Urinary bladder (tissue), 4 donors: ENCODE measurements at places on chromosomes 1 and 21. TPM values are rescaled to one million over a fixed set of nuclear protein-coding genes. Genes with fewer than 3 reads are reported as not detected.

GRCh38 chr1:74654708-74655107 is 18.9 kb downstream of the ERICH3 start:
- no peak for DNase-seq

- no peak for DNase-seq
Measured at GRCh38 chr1:171245458-171246064, 2.7 kb upstream of the FMO1 start.

GRCh38 chr1:246827396-246827795 is 103.2 kb downstream of the SCCPDH start:
- DNase-seq: no peak

DNA sequence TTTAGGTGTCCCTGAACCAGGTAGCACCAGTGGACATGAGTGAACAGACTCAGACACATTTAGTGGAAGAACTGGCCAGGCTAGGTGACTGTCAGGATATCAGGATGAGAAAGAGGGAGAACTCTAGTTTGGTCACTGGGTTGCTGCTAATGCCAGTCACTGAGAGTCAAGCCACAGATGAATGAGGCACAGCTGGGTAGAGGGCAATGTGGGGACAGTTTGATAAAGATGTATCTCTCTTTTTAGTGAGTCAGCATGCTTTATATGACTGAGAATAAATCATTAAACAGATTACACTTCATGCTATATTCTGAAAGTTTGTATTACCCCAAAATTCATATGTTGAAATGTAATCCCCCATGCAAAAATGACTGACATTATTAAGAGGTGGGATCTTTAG is 87.1 kb downstream of the SELENOF start:
- no peak for DNase-seq

- DNase-seq: no peak
Measured at GRCh38 chr1:55244476-55245099, 29.4 kb upstream of the USP24 start.

- peak; percentile 43 for DNase-seq
Measured at GRCh38 chr21:46065215-46065913, 32.5 kb upstream of the COL6A2 start.

GRCh38 chr1:87898431-87898830 is 569.8 kb downstream of the LMO4 start:
- no peak for DNase-seq

- no peak for DNase-seq
Measured at GRCh38 chr1:110982320-110982719, 18.6 kb upstream of the LRIF1 start.

DNA sequence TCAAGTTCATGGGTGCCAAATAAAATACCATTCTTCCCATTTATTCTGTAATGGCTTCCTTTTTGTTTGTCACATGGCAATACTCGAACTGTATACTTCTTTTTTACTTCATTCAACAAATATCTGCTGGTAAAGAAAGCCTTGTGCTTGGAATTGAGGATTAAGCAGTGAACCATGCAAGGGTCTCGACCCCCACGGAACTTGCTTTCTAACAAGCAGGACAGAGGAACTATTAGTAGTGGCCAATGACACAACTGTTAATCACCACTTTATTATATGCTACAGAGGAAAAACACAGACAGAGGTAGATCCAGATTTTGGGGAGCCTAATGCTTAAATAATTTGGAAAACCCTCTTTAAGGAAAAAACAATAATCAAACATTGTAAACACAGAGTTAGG is 542.2 kb downstream of the DPYD start:
- no peak for DNase-seq

DNA sequence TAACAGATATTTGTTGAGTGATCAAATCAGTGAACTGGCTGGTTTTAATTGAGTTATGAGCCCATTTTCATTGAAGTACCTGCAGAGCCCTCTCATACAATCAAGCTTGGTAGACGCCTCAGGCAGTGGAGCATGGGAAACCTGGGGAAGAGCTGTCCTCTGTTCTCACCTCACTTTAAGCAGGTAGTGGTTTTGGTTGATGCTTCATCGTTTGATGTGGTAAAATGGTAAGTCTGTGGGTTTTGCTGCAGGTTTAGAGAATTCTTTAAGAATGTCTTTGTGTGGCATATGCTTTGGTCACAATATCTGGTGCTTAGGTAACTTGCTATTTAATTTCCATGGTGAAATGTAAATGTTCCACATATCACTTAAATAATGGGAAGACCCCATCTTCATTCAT is 10.0 kb downstream of the LAMC1 start:
- DNase-seq: no peak

GRCh38 chr1:33261344-33261743 is 5.1 kb downstream of the ZNF362 start:
- no peak for DNase-seq

- no peak for DNase-seq
Measured at GRCh38 chr1:935751-936231, 12.1 kb downstream of the SAMD11 start.

DNA sequence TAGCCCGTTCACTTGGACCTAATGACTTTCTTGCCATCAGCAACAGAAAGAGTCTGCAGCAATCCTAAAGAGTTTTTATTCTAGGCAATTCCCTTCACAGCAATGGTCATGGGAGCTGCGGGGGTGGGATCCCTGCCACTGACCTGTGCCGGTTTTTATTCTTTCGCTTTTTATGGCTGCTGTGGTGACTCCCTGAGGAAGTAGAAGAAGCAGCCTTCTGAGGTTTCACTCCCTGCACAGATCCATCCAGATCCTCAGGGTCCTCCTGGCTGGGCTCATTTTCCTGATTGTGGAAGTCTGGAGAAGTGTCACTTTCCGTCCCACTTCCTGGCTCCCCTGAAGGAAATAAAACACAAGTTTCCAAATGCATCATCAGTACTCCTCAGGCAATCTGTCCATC is 12.9 kb downstream of the MEAF6 start:
- no peak for DNase-seq

GRCh38 chr1:183792300-183792699 is 12.6 kb upstream of the RGL1 start:
- DNase-seq: no peak

GRCh38 chr1:117654493-117655219 is 48.8 kb downstream of the TENT5C start:
- no peak for DNase-seq

DNA sequence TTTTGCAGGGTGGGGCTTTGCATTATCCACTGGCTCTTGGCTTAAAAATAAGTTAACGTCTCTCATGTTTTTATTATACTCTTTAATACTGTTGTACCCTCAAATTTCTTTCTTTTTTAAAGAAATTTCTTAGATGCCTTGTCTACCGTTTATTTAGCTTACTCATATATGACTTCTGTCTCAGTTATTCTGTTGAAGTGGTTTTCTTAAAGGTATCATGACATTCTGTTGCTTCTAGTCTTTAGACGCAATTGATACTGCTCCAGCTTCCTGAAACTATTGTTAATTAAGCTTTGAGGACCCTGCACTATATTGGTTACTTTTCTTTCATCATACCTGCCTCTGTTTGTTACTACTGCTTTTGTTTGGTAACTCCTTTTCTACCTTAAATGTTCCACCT is 11.7 kb downstream of the PKN2 start:
- DNase-seq: no peak

DNA sequence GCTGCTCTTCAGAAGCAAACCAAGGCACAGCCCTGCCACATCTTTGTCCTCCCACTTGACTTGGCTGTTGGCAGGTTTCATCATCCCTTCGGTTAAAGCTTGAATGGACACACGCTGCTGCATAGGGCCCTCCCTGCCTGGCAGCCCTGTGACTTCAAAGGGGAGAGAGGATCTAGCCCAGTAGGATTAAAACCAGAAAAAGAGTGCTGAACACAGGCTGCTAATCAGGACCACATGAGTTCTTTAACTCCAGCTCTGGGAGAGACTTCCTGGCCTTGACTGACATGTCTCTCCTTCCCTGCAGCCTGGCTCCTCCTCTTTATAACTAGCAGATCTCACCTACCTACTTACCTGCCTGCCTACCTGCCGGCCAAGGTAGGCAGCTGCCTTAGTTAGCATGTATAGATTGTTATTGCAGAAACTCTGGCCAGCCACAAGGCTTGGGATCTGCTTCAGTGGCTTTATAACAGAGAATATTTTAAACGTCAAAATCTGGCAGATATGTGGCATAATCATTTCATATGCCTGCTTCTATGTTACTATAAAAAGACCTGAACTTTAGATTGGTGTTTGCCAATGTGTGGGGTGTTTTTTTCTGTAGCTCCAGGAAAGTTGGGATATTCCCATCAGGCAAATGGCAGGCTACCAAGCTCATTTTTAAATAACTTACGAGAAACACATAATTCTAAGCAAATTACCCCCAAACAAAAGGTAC is 49.4 kb downstream of the ERG start:
- no peak for DNase-seq

DNA sequence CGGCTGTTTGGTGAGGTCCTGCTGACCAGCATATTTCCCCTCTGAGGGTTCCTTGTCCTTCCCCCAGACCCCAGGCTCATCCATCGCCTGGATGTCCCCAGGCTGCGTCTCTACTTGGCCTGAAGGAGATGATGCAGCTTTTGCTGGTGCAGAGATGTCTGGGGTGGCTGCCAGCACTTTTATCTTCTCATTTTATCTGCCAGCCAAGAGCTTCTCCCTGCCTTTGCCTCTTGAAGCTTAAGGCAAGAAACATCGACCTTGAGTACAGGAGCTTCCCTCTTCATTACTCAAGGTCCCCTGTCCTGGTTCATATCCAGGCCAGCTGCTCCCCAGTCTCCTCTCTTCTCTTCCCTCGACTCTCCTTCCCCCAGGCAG is 9.2 kb upstream of the H6PD start:
- no peak for DNase-seq

- DNase-seq: no peak
Measured at GRCh38 chr1:162138599-162139181, 69.2 kb downstream of the NOS1AP start.

DNA sequence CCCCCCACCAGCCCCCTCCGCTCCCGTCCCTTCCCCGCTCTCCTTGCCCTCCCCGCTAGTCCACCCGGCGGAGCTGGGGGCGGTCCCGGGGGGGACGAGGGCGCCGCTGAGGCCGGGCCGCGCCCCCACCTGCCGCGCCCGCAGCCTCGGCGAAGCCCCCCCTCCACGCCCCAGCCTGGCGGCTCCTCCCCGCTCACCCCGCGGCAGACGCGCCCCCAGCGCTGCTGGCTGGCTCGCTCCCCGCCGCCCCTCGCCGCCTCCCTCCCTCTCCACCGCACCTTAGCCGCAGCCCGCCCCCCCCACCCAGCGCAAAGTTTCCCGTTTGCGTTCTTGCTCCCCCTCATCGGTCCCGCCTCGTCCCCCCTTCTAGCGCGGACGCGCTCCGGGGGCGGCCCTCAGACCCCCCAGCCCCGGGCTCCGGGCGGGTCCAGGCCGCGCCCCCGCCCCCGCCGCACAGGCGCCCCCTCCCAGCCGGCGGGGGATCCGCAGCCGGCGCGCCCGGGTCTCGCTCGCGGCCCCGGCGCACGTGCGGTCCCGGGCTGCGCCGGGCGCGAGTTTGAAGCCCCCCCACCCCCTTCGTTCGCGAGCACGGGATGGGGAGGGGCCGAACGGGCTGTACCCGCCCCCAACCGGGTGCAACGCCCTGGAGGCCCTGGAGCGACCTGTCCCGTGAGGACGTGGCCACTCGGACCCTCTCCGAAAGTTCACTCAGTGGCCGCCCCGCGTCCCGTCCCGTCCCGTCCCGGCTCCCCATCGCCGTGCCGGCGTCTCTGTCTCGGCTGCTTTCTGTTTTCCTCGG is 623 bp downstream of the PTPRF start:
- DNase-seq: no peak

GRCh38 chr1:111778541-111779051 is 22.9 kb downstream of the DDX20 start:
- DNase-seq: no peak

DNA sequence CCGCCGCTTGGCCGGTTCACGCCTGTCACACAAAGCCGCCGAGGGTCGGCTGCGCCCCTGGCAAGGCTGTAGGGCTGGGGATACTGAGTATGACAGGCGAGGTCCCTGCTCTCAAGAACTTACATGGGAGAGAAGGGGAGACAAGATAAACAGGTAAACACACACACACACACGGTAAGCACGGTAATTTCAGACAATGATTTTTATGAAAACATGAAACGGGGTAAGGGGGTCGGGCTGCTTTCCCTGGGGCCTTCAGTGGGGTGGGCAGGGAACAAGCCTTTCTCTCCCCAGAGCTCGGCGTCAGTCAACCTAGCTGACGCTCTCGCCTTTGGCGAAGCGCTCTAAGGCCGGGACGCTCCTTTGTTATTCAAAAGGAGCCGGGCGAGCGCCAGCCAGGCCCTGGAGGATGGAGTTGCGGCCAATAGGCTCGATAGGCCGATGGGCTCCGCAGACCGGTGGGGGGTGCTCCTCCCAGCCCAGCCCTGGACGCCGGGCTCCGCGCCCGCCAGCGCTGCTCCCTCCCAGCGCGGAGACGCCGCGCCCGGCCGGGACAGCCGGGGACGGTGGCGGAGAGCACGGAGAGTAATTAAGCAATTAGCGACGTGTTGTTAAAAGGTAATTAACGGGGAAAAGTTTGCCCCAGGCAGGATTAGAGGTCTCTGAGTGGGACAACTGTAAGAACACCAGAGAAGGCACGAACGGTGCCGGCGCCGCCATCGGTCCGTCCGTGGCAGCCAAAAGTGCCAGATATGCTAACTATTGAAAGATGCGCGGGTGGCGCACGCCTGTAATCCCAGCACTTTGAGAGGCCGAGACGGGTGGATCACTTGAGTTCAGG is 950 bp upstream of the INKA2 start:
- DNase-seq: no peak

DNA sequence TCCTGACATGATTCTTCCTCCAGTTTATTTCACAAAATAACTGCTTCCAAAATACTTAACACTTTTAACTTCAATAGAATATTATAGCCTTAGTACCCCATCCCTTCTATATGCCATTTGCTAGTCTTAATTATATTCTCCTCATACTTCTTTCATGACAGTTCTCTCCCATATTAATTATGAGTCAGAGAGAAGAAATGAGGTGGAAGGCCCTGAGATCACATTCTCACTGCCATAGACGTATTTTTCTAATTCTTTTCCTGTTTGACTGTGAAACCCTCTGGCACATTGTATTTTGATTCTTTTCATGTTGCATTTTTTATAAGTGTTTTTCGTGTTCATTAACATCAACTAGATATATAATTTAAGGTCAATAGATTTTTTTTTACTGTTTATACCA is 88.4 kb downstream of the GTF2B start:
- DNase-seq: no peak

- no peak for DNase-seq
Measured at GRCh38 chr1:156705918-156706656, 704 bp upstream of the CRABP2 start.

Gene AADACL3
- not detected for total RNA-seq

Gene AMY1A
- total RNA-seq: not detected

Gene PLA2G4A
- 36.8 TPM for total RNA-seq

Gene NR0B2
- not detected for total RNA-seq

Gene CRYZ
- total RNA-seq: 51.4 TPM

Gene TNNI3K
- total RNA-seq: 5.1 TPM

Gene TDRD10
- 1.4 TPM for total RNA-seq

Gene TSPEAR
- total RNA-seq: 0.21 TPM

Gene MROH9
- not detected for total RNA-seq

Gene AK5
- 6.5 TPM for total RNA-seq

Gene ZFYVE9
- 73.5 TPM for total RNA-seq

Gene CCDC27
- not detected for total RNA-seq

Gene ITLN2
- not detected for total RNA-seq

Gene BEST4
- not detected for total RNA-seq

Gene LYPD8
- total RNA-seq: not detected

Gene KCNJ10
- 0.26 TPM for total RNA-seq

Gene TNFAIP8L2
- 4.0 TPM for total RNA-seq

Gene SELENBP1
- 32.9 TPM for total RNA-seq
